Ascending aorta (tissue), 2 donors: ENCODE measurements at places on chromosomes 13 and 19. TPM values are rescaled to one million over a fixed set of nuclear protein-coding genes. Genes with fewer than 3 reads are reported as not detected.

GRCh38 chr19:45476304-45476703 is 8.5 kb downstream of the FOSB start:
- no peaks in the 10 kb centered on the region for H3K36me3 ChIP-seq
- H3K27ac ChIP-seq, result no peak overlapping the region
- no peak overlapping the region for H3K4me3 ChIP-seq
- H3K4me1 ChIP-seq, result no peaks in the 10 kb centered on the region
- no peak for DNase-seq

GRCh38 chr13:22161871-22162270 is 491.0 kb downstream of the FGF9 start:
- DNase-seq, result no peak
- no peaks in the 10 kb centered on the region for H3K27me3 ChIP-seq
- H3K4me1 ChIP-seq, result no peaks in the 10 kb centered on the region
- H3K36me3 ChIP-seq, result no peaks in the 10 kb centered on the region

GRCh38 chr13:24339937-24340607 is 30.7 kb downstream of the C1QTNF9 start:
- no peak overlapping the region for H3K4me3 ChIP-seq
- H3K27ac ChIP-seq, result no peak overlapping the region
- no peaks in the 10 kb centered on the region for H3K36me3 ChIP-seq
- H3K27me3 ChIP-seq, result no peaks in the 10 kb centered on the region
- H3K4me1 ChIP-seq, result no peaks in the 10 kb centered on the region

DNA sequence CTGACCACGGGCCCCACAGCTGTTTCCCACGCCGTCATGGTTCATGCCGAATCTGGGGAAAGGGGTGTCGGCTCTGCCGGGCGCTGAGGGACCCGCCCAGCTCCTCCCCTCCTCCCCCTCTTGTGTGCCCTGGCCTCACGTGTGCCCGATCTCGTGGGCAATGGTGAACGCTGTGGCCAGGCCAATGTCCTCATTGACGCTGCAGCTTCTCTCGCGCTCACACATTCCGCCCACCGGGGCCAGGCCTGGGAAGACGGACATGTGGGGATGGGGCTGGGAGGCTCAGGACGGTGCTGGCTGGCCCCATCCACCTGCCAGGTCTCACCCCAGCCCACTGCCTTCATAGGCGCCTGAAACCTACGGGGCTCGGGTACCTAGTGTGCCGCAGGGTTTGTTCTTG is 14.3 kb downstream of the ADAMTS10 start:
- peaks cover 18% of the 10 kb centered on the region for H3K4me1 ChIP-seq
- no peak overlapping the region for H3K27ac ChIP-seq
- no peak overlapping the region for H3K4me3 ChIP-seq
- no peaks in the 10 kb centered on the region for H3K27me3 ChIP-seq
- peaks cover 46% of the 10 kb centered on the region for H3K36me3 ChIP-seq

GRCh38 chr13:59250336-59251189 is 913.2 kb downstream of the DIAPH3 start:
- H3K4me1 ChIP-seq, result no peaks in the 10 kb centered on the region
- H3K27me3 ChIP-seq, result no peaks in the 10 kb centered on the region
- no peak for DNase-seq
- H3K4me3 ChIP-seq, result no peak overlapping the region

DNA sequence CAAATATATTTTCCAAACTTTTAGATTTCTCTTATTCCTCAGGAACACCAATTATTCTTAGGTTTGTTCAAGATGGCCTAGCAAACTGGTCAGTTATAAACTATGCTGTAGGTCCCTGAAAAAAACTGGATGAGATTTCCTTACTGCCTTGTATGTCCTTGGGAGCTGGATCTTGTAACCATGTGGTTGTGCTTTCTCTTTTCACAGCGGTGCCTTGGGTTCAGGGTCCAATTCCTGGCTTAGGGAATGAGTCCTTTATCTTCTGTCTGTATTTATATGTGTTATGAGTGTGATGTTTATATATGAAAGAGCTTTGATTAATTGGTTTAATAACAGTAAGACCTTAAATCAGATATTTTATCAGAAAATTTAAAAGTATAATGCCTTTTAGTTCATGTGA is 23.5 kb upstream of the GRTP1 start:
- no peaks in the 10 kb centered on the region for H3K27me3 ChIP-seq
- no peaks in the 10 kb centered on the region for H3K4me1 ChIP-seq
- H3K4me3 ChIP-seq, result no peak overlapping the region

GRCh38 chr19:39599116-39599515 is 3.2 kb upstream of the LGALS13 start:
- H3K27me3 ChIP-seq, result no peaks in the 10 kb centered on the region
- H3K4me1 ChIP-seq, result no peaks in the 10 kb centered on the region
- no peak overlapping the region for H3K4me3 ChIP-seq
- no peak for DNase-seq

DNA sequence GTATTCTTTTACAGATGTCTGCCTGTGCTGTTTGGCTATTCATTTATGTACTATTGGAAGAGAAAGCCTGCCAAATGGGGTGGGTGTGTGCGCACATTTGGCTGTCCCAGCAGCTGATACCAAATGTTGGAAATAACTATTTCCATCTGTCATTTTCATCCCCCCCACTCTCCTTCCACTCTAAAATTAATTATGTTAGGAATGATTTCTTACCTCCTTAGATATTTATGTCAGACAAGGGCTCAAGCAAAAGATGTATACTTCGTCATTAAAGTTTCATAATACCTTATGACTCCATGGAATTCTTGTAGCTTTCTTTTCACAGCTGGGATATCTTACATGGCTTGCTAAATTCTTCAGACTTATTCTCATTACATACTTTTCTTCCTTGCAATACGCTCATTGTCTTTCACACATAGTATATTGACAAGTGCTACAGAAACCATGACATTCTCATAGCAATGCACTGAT is 18.6 kb downstream of the ITM2B start:
- H3K36me3 ChIP-seq, result peaks cover 30% of the 10 kb centered on the region
- H3K27ac ChIP-seq, result peak overlapping the region; percentile 14
- DNase-seq, result no peak
- no peaks in the 10 kb centered on the region for H3K27me3 ChIP-seq
- H3K4me3 ChIP-seq, result no peak overlapping the region

DNA sequence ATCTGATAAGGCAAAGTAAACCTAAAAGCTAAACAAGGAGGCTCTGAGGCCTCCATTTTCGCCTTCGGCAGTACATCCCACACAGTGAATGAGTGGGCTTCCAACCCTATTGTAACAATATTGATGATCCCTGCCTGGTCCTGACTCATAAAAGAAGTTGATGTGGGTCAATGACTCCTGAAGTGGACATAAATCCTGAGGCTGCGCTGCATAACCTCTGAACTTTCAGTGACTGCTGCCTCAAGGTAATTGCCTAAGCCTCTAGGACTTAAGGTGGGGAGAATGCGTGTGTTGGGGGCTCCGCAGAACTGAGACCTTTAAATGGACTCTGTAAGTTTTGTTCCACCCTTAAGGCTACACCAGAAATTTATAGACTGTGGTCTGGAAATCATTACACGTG is 42.6 kb downstream of the SIAH3 start:
- no peak overlapping the region for H3K27ac ChIP-seq
- no peaks in the 10 kb centered on the region for H3K36me3 ChIP-seq
- no peaks in the 10 kb centered on the region for H3K27me3 ChIP-seq
- H3K4me3 ChIP-seq, result no peak overlapping the region

LGALS14 gene
- not detected for total RNA-seq

SLC35E1 gene
- total RNA-seq, result 56.3 TPM

- H3K36me3 ChIP-seq, result peaks cover 8% of the 10 kb centered on the region
- H3K27ac ChIP-seq, result no peak overlapping the region
- H3K4me3 ChIP-seq, result no peak overlapping the region
- no peak for DNase-seq
- no peaks in the 10 kb centered on the region for H3K27me3 ChIP-seq
Observed at GRCh38 chr13:95608640-95609323, 35.7 kb downstream of the DZIP1 start.

DNA sequence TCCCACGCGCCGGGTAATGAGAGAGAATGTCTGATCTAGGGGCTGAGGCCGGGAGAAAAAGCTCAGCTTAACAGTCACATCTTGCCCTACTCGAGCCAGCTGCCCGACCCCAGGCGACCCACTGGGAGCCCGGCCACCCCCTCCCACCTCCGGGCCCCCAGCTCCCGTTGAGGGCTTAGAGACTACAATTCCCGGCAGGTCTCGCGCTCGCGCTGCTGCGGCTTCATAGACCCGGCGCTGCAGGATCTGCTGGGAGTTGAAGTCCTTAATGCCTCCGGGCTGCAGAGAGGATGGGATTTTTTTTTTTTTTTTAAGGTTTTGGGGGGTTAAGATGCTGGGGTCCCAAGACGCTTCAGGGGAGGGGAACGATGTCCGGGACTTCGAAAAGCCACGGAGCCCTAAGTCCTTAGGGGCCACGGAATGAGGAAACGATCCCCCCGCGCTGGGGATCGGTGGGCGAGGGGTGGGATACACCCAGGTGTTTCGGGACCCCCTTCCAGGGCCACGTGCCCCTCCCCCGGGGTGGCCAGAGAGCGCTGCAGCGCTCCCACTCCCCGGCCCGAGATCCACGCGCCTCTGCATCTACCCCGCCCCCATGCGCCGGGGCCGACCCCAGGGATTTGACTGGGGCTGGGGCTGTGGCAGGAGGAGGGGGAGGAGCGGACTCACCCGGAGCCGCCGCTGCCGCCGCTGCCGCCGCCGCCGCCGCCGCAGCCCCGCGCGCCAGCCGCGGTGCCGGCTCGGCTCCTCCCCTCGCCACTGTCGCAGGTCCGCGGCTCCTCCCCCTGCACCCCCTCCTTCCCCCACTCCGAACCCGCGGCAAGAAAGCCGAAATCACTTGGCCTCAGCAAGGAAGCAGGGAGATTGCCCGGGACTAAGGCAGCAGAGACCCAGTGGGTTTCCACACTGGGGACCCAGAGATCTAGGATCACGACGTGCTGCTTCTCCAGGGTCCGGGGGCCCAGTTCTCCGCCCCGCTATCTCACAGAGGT is at the start of gene SYT3:
Gene SYT3 (minus strand): TSS at position 761 of the 992 bp plus-strand sequence. CDS start 2,470 bp downstream, outside the sequence.
- H3K27ac ChIP-seq, result no peak within 1 kb of the TSS
- H3K27me3 ChIP-seq, result no peaks in the 10 kb centered on the region
- no peaks in the 10 kb centered on the region for H3K4me1 ChIP-seq
- H3K4me3 ChIP-seq, result peak within 1 kb of the TSS; percentile 51
- no peaks in the 10 kb centered on the region for H3K36me3 ChIP-seq

- no peak overlapping the region for H3K4me3 ChIP-seq
- no peaks in the 10 kb centered on the region for H3K36me3 ChIP-seq
- peak overlapping the region; percentile 66 for H3K27ac ChIP-seq
Observed at GRCh38 chr13:48891586-48891985, 84.1 kb upstream of the FNDC3A start.

- peaks cover 3% of the 10 kb centered on the region for H3K4me1 ChIP-seq
- H3K27ac ChIP-seq, result peak overlapping the region; percentile 11
- no peak overlapping the region for H3K4me3 ChIP-seq
- H3K27me3 ChIP-seq, result no peaks in the 10 kb centered on the region
- no peak for DNase-seq
- H3K36me3 ChIP-seq, result peaks cover 64% of the 10 kb centered on the region
Observed at GRCh38 chr19:38837656-38838121, 6.1 kb upstream of the ECH1 start.

ZNF528 gene
- 4.0 TPM for total RNA-seq

GRCh38 chr19:32976223-32976805 is 4.3 kb downstream of the FAAP24 start:
- H3K36me3 ChIP-seq, result no peaks in the 10 kb centered on the region
- peak; percentile 70 for DNase-seq
- H3K4me3 ChIP-seq, result no peak overlapping the region
- H3K27ac ChIP-seq, result no peak overlapping the region
- no peaks in the 10 kb centered on the region for H3K27me3 ChIP-seq

ZNF441 gene
- total RNA-seq, result 0.85 TPM

GRCh38 chr13:90217275-90217674 is 1130.2 kb upstream of the MIR17HG start:
- no peaks in the 10 kb centered on the region for H3K27me3 ChIP-seq
- H3K36me3 ChIP-seq, result no peaks in the 10 kb centered on the region
- no peak for DNase-seq
- no peaks in the 10 kb centered on the region for H3K4me1 ChIP-seq
- no peak overlapping the region for H3K4me3 ChIP-seq

GRCh38 chr19:54792814-54793213 is 10.6 kb upstream of the KIR2DL4 start:
- no peak for DNase-seq
- no peak overlapping the region for H3K4me3 ChIP-seq
- no peaks in the 10 kb centered on the region for H3K36me3 ChIP-seq
- H3K4me1 ChIP-seq, result no peaks in the 10 kb centered on the region
- H3K27me3 ChIP-seq, result no peaks in the 10 kb centered on the region

DNA sequence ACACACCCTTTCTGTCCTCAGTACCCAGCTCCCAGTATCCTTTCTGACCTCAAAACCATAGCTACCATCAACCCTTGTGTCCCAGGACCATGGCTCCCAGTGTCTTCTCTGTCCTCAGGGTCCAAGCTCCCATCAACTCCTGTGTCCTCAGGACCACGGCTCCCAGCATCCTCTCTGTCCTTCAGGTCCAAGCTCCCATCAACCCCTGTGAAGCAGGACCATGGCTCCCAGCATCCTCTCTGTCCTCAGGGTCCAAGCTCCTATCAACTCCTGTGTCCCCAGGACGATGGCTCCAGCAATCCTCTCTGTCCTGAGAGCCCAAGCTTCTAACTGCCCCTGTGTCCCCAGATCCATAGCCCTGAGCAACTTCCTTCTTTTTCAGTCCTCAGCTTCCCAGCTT is 1.7 kb upstream of the CADM4 start:
- no peaks in the 10 kb centered on the region for H3K36me3 ChIP-seq
- no peak overlapping the region for H3K4me3 ChIP-seq
- DNase-seq, result no peak
- H3K27ac ChIP-seq, result no peak overlapping the region
- peaks cover 7% of the 10 kb centered on the region for H3K4me1 ChIP-seq
- no peaks in the 10 kb centered on the region for H3K27me3 ChIP-seq

GPR4 gene
- total RNA-seq, result 14.0 TPM

- H3K27me3 ChIP-seq, result no peaks in the 10 kb centered on the region
- H3K4me3 ChIP-seq, result peak overlapping the region; percentile 15
- no peak for DNase-seq
- H3K4me1 ChIP-seq, result no peaks in the 10 kb centered on the region
- no peak overlapping the region for H3K27ac ChIP-seq
Observed at GRCh38 chr19:23071147-23071511, 45.7 kb upstream of the ZNF730 start.

DNA sequence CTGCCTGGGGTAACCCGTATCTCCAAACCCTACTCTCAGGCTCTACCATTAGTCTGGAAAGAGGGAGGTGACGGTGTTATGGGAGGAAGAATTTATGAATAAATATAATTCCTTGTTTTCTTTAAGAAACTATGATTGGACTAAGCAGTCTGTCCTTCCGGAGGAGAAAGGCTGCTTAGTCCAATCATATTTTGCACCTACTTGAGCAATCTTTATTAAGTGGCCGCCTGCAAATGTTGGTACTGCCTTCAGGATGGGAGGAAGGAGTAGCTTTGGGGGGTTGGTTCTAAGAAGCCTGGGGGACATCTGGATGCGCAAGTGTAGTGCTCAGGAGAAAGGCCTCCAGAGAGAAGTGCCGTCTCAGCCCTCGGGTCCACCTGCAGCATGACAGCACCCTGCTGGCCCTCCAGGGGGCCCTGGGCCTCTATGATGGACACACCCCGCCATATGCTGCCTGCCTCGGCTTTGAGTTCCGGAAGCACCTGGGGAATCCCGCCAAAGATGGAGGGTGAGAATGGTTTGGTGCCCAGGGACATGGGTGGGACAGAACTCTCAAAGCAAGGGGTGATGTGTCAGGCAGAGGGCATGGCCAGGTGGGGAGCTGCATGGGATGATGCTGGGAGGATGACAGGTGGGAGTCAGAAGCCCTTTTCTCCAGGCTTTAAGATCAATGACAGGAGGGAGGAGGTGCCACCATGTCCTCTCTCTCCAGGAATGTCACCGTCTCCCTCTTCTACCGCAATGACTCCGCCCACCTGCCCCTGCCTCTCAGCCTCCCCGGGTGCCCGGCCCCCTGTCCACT is 4.1 kb downstream of the ACP4 start:
- no peaks in the 10 kb centered on the region for H3K4me1 ChIP-seq
- no peaks in the 10 kb centered on the region for H3K27me3 ChIP-seq
- DNase-seq, result no peak
- no peak overlapping the region for H3K4me3 ChIP-seq
- no peak overlapping the region for H3K27ac ChIP-seq

ZNF829 gene
- 1.2 TPM for total RNA-seq
